RKO (cell line): ENCODE measurements at places on chromosomes 5 and 9.

- no peak for DNase-seq
Observed at GRCh38 chr5:57745029-57745428, 262.4 kb upstream of the ACTBL2 start.

- no peak for DNase-seq
Observed at GRCh38 chr5:67291066-67291465, 94.5 kb upstream of the CD180 start.

- DNase-seq, result no peak
Observed at GRCh38 chr9:81591791-81592190, 97.6 kb downstream of the TLE1 start.

GRCh38 chr5:170525470-170526211, 21.8 kb downstream of the KCNIP1 start:
- no peak for DNase-seq

GRCh38 chr9:77851882-77852595, 179.6 kb downstream of the GNAQ start:
- no peak for DNase-seq

GRCh38 chr5:180631549-180632383, 17.6 kb downstream of the FLT4 start:
- no peak for DNase-seq
